ENCODE measurements at places on chromosomes 3 and 15.

DNA sequence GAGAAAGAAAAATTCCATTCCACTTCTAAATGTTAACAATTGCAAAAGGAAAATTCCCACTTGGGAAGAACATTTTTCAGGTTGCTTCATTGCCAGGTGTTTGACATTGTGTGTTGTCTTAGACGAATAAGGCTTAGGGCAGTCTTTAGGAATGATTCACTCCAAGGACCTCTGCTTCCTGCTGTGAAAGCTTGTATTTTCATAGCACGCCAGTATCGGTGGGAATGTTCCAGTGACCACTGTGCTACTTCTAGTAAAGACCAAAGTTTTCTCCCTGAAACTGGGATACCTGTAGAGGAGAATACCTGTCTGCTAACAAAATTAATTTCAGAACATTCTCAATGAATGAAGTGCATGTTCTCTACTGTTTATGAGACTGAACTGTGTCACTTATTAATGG lies 64.1 kb downstream of the CDIN1 start:
- no peaks in the 10 kb centered on the region for H3K4me1 ChIP-seq
- no peak overlapping the region for H3K4me3 ChIP-seq
- no peaks in the 10 kb centered on the region for H3K36me3 ChIP-seq
- no peaks in the 10 kb centered on the region for H3K27me3 ChIP-seq

- no peak overlapping the region for H3K4me3 ChIP-seq
- H3K27ac ChIP-seq: no peak overlapping the region
- DNase-seq: no peak
- no peaks in the 10 kb centered on the region for H3K4me1 ChIP-seq
These were observed 232.2 kb downstream of the KLF13 start for GRCh38 chr15:31558840-31559239.

DNA sequence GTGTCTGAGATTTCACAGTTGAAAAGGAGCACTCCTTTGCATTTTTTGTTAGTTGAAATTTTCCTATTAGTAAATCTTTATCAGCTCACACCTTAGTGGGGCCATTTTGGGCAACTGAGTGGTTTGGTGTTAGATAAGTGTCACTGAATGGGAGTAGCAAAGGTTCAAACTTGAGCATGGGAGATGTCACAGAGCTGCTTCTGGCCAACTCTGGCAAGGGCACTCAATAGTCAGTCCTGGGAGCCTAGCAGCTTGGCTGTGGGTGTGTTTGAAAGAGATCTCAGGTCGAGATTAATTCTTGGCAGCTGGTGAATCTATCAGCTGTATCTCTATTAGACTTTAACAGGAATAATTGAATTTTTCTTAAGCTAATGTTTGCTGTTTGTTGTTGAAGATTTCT lies 579.3 kb downstream of the EDEM1 start:
- H3K36me3 ChIP-seq: no peaks in the 10 kb centered on the region
- H3K4me1 ChIP-seq: no peaks in the 10 kb centered on the region
- H3K4me3 ChIP-seq: no peak overlapping the region
- DNase-seq: no peak

GRCh38 chr15:65318870-65319356 lies 14.4 kb downstream of the RNU5B-1 start:
- H3K4me1 ChIP-seq: no peaks in the 10 kb centered on the region
- no peaks in the 10 kb centered on the region for H3K36me3 ChIP-seq
- no peak overlapping the region for H3K4me3 ChIP-seq
- H3K27me3 ChIP-seq: peaks cover 2% of the 10 kb centered on the region

DNA sequence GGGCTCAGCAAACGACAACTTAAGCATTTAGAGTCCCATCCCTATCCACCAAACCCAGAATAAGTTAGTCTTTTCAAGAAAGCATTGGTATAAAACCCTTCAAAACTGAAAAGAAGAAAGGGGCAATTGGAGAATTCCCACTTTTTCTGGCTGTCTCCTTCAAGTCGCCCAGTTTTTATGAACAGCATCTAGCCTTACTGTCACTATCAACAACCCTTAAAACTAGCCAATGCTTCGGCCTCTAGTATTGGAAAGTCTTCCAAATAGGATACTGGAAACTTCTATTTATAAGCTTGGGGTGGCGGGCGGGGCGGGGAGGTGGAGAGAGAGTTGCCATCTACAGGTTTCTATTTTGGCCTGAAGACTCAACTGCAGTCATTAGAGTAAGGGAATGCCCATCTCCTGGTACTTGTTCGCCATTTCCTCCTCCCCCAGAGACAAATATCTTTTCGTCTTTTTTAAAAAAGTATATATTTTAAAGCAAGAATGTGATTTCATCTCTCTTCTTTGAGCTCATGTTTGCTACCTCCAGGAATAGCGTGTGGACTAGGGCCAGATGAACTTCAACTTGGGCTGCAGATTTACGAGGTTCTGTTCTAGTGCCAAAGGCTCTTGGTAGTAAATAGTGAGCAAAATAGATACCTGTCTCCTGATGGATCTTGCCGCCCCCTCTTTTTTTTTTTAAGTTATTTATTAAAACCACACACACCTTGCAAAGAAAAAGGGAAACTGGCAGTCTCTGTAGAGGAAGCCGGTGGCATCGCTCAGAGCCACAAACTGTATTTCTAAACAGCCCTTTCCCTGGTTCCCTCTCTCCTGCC lies 2.7 kb downstream of the BCL6 start:
- H3K4me1 ChIP-seq: no peaks in the 10 kb centered on the region
- peaks cover 19% of the 10 kb centered on the region for H3K27me3 ChIP-seq
- H3K36me3 ChIP-seq: no peaks in the 10 kb centered on the region
- no peak overlapping the region for H3K4me3 ChIP-seq

GRCh38 chr3:143506190-143506589 lies 342.1 kb downstream of the SLC9A9 start:
- H3K4me3 ChIP-seq: no peak overlapping the region
- H3K27me3 ChIP-seq: no peaks in the 10 kb centered on the region
- DNase-seq: no peak
- H3K36me3 ChIP-seq: no peaks in the 10 kb centered on the region

- DNase-seq: no peak
- no peaks in the 10 kb centered on the region for H3K36me3 ChIP-seq
- H3K4me3 ChIP-seq: no peak overlapping the region
- H3K27me3 ChIP-seq: no peaks in the 10 kb centered on the region
These were observed 887.4 kb downstream of the FHIT start for GRCh38 chr3:60363817-60364216.

All from GM12878 (cell line).